Activated CD8-positive, alpha-beta T cell treated with anti-CD3 and anti-CD28 coated beads, Interleukin-2, amount 10 ng/mL, durations not matched to agents 7 days and 5 days (primary cell): ENCODE measurements at places on chromosomes 5 and 9. TPM values are rescaled to one million over a fixed set of nuclear protein-coding genes. Genes with fewer than 3 reads are reported as not detected.

The CA9 gene
- 0.50 TPM for total RNA-seq

The ARHGEF28 gene
- not detected for total RNA-seq

The NSA2 gene
- 107 TPM for total RNA-seq

The MATR3 gene
- 174 TPM for total RNA-seq

The TMEM171 gene
- total RNA-seq = not detected

The TMEFF1 gene
- not detected for total RNA-seq

The FBP2 gene
- not detected for total RNA-seq

The PTPRD gene
- not detected for total RNA-seq

The SLCO6A1 gene
- not detected for total RNA-seq

The PARP8 gene
- 78.5 TPM for total RNA-seq

The GABRA1 gene
- total RNA-seq = not detected

The FAM153A gene
- total RNA-seq = 10.4 TPM

- peak; percentile 74 for DNase-seq
Measured at GRCh38 chr5:6820851-6821479, 107.7 kb downstream of the TENT4A start.

DNA sequence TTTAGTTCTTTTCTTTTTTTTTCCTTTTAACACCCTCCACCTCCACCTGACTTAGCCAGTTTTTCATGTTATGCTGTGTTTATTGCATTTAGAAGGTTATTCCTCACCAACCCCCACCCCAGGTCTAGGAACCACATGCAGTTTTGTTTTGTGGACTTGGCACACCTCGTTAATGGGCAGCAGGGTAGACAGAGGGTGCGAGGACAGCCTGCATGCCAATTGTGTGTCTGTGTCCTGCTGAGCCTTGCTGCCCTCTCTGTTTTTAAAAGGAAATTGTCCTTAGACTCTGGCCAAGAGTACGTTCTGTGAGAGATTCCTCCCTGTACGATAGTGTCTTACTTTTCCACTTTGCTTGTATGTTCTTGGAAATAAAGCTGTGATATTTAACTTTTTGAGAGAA lies 13.9 kb downstream of the PIK3R1 start:
- no peak for DNase-seq

DNA sequence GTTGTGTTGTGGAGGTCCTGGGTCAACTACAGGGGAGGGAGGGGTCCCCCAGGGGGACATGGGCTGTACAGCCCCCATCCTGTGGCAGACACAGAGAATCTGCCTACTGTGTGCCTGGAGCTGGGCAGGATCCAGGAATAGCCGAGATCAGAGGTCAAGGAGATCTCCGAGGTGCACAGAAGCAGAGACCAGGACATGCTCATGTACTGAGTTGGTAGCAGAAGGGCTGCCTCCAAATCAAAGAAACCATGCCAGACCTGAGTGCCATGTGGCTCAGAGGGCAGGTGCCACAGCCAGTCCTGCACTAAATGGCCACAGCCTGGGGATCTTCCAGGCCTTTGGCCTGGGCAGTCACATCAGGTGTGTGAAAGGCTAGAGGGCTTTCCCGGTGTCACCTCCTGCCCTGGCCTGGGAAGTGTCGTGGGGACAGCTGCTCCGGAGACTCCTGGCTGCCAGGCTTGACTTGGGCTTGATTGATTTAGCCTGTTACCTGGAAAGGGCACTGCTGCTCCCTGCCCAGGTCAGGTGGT lies 27.8 kb downstream of the GSN start:
- no peak for DNase-seq

- DNase-seq = no peak
Measured at GRCh38 chr5:56422076-56422762, 189.1 kb upstream of the ANKRD55 start.

- no peak for DNase-seq
Measured at GRCh38 chr5:161850491-161850890, 2.6 kb downstream of the GABRA1 start.

DNA sequence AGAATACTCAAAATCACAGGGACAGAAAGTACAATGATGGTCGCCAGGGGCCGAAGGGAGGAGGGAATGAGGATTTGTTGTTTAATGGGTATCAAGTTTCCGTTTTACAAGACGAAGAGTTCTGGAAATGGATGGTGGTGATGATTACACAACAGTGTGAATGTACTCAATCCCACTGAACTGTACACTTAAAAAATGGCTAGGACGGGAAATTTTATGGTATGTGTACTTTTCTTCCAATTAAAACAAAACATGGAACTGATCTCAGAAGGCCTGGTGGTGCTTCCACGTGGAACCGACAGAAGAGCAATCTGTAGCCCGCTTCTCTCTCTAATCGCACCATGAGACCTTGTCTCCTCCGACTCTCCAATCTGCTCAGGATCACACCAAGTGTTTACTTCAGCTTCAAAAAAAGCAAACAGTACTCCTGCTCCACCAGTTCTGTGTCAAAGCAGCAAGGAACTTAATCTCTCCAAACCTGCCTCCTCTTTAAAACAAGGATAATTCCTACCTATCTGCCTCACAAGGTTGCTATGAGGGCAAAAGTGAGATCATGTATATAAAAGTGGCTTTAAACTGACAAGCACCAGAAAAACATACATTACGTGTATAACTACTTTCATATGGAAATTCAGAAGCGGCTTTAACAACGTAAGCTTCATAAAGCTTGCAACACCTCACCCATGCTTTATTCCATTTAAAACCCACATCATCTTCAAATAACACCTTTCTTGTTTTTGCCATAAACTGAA lies 2.1 kb downstream of the ECPAS start:
- no peak for DNase-seq

GRCh38 chr9:107872457-107873192 lies 383.1 kb upstream of the KLF4 start:
- DNase-seq = no peak

DNA sequence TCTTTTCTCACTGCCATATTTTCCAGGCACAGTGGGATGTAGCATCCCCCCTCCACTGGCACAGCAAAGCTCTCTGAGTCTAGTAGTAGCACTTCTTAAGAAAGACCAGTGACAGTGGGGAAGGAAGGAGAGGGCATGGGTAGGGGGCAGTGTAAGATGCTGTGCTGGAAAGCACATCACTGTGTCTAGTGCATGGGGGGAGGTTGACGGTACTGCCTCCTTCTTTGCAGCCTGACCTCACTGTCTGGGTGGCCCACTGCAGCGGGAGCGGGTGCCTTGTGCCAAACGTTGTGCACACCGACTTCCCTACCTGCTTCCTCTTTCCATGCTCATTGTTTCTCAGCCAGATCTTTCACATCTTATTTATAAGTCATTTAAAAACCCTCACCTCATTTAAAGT lies 91.8 kb downstream of the PDE8B start:
- DNase-seq = no peak

- no peak for DNase-seq
Measured at GRCh38 chr9:87336914-87337333, 160.7 kb upstream of the DAPK1 start.

DNA sequence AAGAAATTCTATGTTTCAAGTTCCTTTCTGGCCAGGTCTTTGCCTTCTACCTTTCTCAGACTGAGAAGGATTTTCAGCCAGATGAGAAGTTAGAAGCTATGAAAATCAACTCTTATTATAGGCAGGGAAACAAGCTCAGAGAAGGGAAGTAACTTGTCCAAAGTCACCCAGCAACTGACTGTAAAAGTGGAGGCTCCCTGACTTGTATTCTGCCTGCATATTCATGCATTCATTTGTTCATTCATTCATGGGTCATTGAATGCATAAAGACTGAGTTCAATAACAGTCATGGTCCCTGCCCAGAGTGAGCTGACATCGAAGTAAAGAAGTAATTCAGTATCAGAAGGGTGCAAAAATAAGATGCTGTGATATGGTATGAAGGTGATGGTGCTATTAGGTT lies 239.6 kb downstream of the PAPPA start:
- no peak for DNase-seq

- no peak for DNase-seq
Measured at GRCh38 chr9:125262294-125262991, 817 bp downstream of the GAPVD1 start.

DNA sequence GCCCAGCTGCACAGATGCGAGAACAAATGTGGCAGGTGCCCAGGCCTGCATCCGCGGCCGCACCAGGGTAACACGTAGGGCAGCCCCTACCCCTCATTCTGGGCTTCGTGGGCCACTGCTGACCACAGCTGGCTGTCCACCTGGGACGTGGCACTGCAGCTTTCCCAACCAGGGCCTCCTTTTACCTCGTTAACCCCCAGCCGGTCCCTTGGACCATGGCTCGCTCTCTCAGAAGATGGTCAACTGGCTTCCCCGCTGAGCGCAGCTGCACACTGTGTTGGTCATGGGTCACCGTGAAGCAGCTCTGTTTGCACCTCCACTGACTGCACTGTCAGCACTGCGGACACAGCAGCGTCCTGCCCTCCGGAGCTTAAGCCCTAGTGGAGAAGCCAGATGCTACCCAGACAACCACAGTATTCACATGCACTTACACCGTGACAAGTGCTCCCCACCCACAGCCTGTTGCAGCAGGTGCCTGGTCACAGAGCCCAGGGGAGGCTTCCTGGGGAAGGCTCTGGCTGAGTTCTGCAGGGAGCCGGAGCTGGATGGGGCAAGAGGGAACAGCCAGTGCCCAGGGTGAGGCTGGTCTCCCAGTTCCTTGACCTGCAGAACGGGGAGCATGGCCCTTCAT lies 10.5 kb upstream of the PLEKHG4B start:
- DNase-seq = no peak

- no peak for DNase-seq
Measured at GRCh38 chr9:18544456-18544855, 70.5 kb downstream of the ADAMTSL1 start.
